ENCODE measurements at places on chromosomes 7 and 10.

GRCh38 chr10:49082766-49083165, 32.6 kb downstream of the VSTM4 start:
- no peak for DNase-seq

- DNase-seq: no peak
Measured at GRCh38 chr10:88027570-88027969, 164.1 kb downstream of the PTEN start.

DNA sequence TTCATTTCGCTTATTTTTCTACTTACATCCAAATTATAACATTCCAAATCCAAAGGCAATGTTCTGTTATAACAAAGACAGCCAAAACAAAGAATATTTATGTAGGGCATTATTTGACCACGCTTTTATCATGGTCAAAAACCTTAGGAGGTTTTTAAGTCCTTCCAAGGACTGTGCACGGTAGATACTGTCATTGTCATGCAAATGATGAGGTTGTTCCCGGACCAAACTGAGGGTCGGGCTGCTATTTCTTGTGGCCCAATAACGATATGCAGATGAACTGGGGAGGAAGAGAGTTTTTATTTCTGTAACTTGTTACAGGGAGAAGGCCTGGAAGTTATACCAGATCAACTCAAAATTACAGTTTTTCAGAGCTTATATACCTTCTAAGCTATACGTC, 56.6 kb upstream of the STEAP4 start:
- no peak for DNase-seq

GRCh38 chr10:86451604-86451960, 70.0 kb downstream of the WAPL start:
- DNase-seq: no peak

DNA sequence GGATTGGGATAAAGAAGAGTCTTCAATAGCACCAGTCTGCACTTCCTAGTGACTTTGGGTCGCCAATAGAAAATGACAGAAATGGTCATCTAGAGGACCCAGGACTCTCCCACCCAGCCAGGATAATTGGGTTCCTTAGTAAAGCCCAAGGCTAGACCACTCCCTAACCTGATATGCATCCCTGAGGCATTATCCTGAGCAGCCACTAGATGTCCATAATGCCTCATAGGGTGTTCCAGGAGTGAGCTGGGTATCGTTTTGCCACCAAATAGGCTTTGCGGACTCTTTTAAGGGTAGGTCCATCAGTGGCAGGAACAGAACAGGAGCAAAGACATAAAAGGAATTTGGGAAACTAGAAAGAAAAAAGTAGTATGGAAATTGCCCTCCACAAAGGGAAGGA, 4.5 kb upstream of the LRRC4 start:
- DNase-seq: no peak

DNA sequence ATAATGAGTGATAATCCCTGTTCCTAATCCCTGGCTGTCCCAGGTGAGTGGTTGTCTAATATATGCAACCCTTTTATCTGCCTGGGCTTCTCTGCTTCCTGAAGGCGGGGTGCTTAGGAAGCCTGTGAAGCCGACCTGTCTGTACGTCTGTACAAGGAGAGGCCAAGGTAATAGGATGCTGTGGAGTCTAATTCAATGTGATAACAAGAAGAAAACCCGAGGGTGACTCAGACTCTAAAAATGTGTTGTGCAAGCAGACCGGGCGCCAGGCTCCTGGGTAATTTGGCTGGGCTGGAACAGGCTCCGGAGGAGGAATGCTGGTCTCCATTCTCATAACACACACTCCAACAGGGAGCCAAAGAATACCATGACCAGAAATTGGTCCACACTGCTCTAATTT, 43.6 kb downstream of the THNSL1 start:
- no peak for DNase-seq

GRCh38 chr7:40300146-40300670, 165.4 kb downstream of the SUGCT start:
- no peak for DNase-seq

GRCh38 chr10:6071181-6072175, 9.3 kb upstream of the IL2RA start:
- DNase-seq: no peak

DNA sequence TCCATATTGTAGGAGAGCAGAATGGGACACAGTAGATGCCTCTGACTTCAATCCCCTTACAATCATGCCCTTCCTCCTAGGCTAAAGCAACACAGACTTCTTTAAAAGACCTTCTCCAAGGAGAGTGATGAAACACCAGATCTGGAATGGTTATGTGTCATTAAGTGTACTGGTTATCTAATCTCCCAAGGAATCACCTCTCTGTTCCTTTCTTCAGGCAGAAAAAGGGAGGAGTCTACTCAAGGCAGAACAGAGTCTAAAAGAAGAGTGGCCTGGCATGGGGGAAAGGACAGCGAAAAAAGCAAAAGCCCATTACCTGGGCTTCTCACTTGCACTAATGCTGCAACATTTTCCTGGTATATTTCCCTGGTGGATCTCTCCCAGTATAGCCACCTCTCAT, 2.9 kb downstream of the ELMO1 start:
- DNase-seq: no peak

GRCh38 chr7:98562871-98563495, 54.1 kb upstream of the NPTX2 start:
- no peak for DNase-seq

- DNase-seq: no peak
Measured at GRCh38 chr10:70810967-70811366, 4.8 kb upstream of the SGPL1 start.

DNA sequence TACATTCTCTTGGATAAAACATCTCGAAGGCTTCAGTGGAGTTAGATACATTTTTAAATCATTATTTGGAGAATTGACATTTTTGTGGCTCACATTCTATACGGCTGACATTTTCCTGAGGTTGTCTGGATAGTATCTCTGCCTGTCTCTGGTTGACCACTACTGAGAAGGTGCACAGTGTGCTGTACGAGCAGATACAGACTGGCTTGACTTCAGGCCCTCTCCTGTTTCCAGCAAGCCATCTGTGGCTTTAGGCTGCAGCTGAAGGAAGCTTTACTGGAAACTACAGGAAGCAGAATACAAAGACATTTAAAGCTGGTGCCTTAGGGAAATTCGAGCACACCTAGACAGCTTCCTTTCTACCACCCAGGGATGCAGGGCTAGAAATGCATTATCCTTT, 39.3 kb upstream of the RSU1 start:
- DNase-seq: no peak

- no peak for DNase-seq
Measured at GRCh38 chr10:12875100-12875499, 126.4 kb downstream of the CCDC3 start.

DNA sequence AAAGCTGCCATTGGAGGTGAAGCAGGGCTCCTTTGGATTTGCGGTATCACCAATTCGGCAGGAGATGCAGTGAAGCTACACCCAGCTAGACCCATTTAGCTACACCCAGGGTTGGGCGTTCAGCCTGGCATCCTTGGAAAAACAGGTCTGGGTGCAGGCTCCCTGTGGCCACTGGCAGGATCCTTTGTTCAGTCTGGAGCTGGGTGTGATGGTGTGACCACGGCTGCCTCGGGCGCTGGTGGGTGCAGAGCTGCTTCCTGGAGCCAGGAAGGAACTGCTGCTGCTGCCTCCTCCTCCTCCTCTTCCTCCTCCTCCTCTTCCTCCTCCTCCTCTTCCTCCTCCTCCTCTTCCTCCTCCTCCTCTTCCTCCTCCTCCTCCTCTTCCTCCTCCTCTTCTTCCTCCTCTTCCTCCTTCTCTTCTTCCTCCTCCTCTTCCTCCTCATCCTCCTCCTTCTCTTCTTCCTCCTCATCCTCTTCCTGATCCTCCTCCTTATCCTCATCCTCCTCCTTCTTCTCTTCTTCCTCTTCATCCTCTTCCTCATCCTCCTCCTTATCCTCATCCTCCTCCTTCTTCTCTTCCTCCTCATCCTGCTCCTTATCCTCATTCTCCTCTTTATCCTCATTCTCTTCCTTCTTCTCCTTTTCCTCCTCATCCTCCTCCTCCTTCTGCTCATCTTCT, 84.0 kb downstream of the GRK5 start:
- no peak for DNase-seq

DNA sequence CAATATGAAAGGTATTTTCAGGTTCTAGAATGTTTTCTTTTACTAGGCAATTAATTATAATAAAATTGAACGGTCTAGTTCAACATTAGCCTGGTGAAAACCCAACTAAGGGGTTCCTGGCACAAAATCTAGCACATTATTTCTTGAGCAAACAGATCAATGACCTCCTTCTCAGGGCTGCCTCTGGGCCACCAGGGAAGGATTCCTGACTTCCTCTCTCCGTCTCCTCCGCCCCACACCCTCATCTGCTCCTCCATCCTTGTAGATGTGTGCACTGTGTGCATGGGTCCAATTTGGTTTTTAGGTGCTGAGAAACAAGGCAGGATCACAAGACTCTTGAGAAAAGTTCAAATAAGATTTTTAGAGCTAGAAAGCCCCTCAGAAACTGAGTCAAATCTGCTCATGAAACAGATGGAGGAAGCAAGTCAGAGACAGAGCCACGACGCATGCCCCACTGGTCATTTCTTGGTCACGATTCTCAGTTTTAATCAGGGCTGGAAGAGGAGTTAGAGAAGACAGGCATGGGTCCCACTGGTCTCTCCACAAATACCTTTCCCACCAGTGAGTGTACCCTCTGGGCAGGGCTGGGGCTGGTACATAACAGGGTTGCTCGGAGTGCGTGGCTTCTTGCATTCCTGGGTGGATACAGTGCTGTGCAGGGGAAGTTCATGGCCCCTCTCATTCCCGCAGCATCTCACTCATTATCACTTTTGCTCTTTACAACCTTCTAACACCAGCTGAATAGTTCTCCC, 3.8 kb downstream of the TRPV6 start:
- no peak for DNase-seq

DNA sequence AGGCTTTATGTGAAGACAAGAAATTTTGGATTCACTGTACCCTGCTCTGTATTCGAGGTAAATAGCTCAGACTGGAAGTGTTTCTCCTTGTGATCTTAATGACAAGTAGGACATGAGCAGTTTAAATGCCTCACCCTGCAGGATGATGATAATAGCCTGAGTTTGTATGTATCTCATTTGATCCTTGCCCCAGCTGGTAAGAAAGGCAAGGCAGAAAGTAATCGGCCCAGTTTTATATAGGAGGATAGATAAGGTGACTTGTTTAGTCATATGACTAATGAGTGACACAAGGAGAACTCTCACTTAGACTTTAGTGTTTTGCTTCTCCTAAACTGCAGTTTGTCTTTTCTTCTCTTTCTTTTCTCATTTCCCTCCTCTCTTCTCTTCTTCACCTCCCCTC, 372.6 kb downstream of the PHF14 start:
- no peak for DNase-seq

- no peak for DNase-seq
Measured at GRCh38 chr10:68171539-68172080, 60.3 kb downstream of the ATOH7 start.

DNA sequence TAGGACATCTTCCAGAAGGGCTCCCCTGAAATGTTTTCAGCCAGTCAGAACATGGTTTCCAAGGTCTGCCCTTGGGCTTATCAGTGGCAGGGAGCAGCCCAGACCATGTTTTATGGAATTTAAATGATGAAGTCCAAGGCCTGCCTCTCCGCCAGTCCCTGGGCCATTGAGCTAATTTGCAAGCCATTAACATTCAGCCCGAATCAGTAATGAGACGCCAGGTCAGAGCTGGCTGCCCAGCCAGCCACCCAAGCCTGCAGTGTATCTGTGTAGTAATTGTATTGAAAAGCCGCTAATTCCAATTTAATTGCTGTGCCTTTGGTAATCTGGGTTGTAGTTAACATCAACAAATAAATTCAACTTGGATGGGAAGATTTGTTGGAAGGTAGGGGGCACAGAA, 131.4 kb downstream of the PAXIP1 start:
- DNase-seq: no peak

DNA sequence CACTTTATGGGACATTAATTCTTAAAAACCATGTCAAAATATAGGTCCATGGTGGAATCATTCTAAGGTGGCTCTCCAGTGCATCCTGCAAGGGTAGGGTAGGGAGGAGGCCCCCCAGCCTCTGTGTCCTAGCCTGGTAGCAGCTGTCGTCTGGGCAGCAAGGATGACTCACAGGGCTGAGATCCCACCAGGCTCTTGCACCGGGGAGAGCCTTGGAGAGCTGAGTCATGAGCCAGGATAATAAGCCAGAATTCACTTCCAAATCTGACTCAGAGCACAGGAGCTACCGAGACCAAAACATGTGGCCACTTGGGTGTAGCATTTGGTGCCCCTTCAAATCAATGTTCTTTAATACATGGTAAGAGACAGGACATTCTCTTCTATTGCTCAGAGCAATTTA, 298.5 kb downstream of the NEBL start:
- no peak for DNase-seq

DNA sequence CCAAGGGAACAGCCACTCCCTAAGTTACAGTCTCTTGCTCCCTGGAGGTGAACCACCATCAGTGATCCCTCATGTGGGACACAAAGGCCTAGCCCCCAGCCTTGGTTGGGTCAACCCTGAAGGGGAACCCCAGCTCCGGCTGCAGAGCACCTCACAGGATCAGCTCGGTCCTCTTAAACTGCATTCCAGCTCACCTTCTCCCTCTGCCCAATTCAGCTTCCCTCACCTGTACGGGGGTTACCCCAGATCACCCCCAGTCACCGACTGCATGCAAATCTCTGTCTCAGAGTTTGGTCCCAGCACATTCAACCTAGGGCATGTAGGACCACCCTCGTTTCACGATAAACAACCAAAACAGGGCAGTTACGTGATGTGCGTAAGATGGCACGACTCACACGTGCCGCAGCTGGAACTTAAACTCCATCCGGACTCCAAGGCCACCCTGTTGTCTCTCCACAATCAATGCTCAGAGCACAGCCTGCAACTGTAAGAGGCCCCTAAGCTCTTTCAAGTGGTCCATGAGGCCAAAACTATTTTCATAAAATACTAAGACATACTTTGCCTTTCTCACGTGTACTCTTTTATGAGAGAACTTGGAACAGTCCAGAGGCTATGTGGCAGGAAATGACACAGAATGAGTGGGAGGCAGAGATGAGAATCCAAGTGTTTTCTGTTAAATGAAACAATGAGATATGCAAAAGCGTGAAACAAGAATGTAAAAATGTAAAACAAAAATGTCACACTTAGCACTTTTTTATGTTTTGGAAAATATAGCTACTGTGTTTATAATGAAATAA, 285.2 kb downstream of the PTPRN2 start:
- no peak for DNase-seq

- no peak for DNase-seq
Measured at GRCh38 chr10:99345350-99345749, 16.2 kb downstream of the CNNM1 start.

- DNase-seq: no peak
Measured at GRCh38 chr10:23868121-23868520, 340.8 kb upstream of the KIAA1217 start.

DNA sequence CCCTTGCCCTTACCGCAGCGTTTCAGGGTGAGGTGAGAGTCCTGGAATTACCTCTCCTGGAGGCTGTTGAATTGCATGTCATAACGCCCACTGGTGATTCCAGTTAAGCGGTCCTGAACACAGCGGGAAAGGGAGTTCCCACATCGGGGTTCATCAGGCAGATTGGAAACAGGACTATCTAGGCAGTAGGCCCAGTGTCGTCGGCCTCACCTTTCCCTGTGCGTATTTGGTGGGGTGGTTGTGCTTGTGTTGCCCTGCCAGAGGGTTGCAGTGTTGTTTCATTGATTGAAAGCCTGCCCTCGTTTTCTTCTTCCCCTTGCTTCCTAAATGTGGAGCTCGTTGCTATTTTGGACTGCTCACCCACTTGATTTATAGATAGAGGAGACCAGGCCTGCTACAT, 10.6 kb upstream of the SUN1 start:
- no peak for DNase-seq
